ENCODE measurements at places on chromosomes 11 and 22. TPM values are rescaled to one million over a fixed set of nuclear protein-coding genes. Genes with fewer than 3 reads are reported as not detected.

Gene MYRF
- total RNA-seq: 15.3 TPM

Gene GLYAT
- total RNA-seq: not detected

Gene MB
- 5.0 TPM for total RNA-seq

Gene BTG4
- total RNA-seq: not detected

Gene DGAT2
- total RNA-seq: 7.1 TPM

Gene MS4A12
- total RNA-seq: not detected

Gene OR52W1
- not detected for total RNA-seq

Gene PEX16
- total RNA-seq: 48.6 TPM

Gene AASDHPPT
- total RNA-seq: 33.1 TPM

Gene TMPRSS5
- total RNA-seq: 0.83 TPM

Gene CCDC116
- 0.63 TPM for total RNA-seq
